Stimulated activated CD8-positive, alpha-beta memory T cell treated with anti-CD3 and anti-CD28 coated beads, Interleukin-4, amount 100 ng/mL, for 4 hours (primary cell): ENCODE measurements at places on chromosomes 1 and 21.

GRCh38 chr1:245879091-245879490 lies 628.0 kb downstream of the SMYD3 start:
- DNase-seq: no peak

DNA sequence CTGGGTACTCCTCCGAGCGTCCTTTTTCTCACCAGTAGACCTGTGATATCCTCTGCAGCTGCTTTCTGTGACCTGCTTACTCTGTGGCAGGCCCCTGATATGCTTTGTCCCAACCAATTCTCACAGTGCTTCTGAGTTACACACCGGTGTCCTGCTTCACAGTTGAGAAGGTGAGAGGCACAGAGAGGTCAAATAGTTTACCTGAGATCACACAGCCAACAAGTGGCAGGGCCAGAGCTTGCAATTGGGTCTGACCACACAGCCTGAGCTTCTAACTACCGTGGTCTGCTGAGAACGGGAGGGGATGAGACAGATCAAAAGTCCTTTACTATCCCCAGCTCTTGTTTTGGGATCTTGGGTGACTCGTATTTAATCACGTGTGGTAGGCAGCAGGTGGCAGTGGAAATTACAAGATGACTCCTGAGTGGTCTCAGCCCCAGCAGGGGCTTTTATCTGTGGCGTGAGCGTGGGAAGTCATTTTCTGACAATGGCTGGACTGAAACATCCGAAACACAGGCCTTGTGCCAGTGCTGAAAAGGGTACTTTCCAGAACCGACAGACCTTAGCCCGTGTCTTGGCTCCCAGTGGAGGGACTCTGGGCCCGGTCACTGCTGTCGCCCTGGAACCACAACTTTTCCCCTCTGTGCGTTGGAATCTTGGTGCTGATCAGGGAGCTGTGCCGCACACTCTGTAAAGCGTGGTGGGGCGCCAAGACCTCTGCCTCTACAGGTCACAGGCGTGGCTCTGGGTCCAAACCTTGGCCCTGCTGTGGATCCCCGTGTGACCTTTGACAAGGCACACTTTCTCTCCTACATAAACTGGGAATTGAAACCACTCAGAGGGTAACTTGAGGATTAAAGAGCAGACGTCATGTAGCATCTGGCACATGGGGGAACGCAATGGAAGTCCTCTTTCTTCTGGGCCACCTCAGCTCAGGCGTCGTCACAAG lies 11.9 kb downstream of the THEMIS2 start:
- no peak for DNase-seq

DNA sequence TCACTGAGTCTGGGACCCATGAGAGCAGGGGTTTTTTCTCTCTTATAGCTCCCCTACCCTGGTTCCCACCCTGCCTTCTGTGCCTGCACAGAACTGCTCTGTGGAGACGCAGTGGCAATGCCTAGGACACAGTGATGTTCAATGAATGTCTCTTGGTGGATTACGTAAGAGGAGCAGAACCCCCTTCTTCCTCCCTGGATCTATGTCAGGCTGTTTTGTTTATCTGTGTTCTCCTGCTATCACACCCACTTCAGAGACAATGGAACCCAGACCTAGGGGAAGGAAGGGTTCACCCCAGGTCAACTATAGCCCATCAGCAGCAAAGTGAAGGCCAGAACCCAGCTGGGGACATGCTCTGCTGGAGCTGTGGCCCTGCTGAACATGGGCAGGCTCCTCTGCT lies 2.0 kb downstream of the HPCAL4 start:
- DNase-seq: no peak

GRCh38 chr1:233034836-233035235 lies 84.4 kb downstream of the NTPCR start:
- DNase-seq: no peak

DNA sequence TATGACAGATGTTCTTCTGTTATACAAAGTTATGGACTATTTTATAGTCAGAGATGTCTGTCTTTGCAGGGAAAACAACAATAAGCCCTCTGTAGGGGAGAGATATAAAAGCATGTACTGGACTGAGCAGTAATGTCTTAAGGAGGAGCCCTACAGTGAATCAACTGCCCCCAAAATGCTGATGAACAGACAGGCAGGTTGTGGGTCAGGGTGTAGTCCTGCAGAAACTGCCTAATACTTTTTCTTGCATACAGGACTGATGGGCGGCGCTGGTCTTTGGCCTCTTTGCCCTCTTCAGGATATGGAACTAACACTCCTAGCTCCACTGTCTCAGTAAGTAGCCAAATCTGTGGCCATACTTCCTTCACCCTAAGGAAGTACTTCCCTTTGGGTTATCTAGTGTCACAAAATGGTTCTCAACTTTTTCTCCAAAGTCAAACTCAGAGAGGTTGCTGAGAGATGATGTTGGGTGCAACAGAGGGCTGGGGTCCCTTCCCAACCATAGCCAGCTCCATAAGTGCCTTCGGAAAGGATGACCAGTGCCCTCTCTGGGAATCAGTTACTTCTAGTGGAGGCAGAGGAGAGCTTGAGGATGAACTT lies 129.8 kb downstream of the PIK3R3 start:
- DNase-seq: no peak

DNA sequence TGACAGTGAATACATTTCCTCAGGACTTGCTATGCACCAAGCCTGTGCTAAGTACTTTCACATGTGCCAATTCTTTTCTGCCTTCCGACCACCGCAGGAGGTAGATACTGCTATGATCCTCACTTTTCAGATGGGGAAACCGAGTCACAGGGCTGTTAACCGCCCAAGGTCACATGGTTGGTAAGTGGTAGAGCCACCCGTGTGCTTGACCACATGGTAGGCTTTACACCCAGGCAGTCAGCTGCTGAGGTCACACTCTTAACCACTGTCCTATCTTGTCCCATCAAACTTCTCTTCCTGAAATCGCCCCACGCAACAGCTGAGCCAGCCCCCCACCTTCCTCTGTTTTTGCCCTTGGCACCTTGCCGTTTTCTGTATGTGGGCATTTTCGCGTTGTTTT lies 31.0 kb upstream of the SDHB start:
- DNase-seq: no peak

DNA sequence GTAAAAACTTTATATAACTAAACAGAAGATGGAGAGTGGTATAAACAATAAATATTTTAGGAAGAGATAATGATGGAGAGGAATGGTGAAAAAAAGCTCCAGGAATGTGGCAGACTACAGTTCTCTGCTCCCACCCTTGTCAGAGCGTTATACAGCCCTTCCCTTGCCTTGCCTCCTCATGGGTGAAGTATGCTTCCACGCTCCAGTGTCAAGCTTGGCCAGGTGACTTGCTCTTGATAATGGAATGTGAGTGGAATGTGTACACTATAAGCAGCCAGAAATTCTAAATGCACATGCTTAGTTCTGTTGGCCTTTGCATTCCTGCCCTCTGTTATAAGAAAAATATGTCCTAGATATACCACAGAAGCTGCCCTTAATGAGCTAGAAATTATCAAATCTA lies 24.7 kb upstream of the POGK start:
- no peak for DNase-seq

- no peak for DNase-seq
These were observed 417.3 kb downstream of the USH2A start for GRCh38 chr1:216005916-216006315.

- DNase-seq: no peak
These were observed 42.2 kb upstream of the SELENON start for GRCh38 chr1:25757846-25758185.

DNA sequence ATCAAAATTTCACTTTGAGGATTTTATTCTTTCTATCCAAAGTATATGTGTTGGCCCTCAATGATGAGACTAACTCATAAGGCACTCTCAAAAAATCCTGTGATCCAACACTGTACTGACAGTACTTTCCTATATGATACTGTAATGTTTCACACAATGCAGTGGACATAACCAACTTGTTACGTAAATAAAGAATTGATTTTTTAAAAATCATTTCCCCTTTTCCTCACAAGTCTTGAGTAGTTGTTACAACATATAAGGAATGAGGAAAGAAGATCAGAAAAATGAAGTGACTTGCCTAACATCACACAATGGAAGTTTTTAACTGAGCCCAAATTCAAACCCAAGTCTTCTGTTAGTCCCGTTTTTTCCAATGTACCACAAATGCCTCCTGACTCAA lies 17.2 kb downstream of the PTP4A2 start:
- no peak for DNase-seq

GRCh38 chr1:30184393-30185141 lies 538.8 kb downstream of the MATN1 start:
- no peak for DNase-seq

GRCh38 chr1:223189903-223190724 lies 47.1 kb upstream of the TLR5 start:
- DNase-seq: peak; percentile 20

DNA sequence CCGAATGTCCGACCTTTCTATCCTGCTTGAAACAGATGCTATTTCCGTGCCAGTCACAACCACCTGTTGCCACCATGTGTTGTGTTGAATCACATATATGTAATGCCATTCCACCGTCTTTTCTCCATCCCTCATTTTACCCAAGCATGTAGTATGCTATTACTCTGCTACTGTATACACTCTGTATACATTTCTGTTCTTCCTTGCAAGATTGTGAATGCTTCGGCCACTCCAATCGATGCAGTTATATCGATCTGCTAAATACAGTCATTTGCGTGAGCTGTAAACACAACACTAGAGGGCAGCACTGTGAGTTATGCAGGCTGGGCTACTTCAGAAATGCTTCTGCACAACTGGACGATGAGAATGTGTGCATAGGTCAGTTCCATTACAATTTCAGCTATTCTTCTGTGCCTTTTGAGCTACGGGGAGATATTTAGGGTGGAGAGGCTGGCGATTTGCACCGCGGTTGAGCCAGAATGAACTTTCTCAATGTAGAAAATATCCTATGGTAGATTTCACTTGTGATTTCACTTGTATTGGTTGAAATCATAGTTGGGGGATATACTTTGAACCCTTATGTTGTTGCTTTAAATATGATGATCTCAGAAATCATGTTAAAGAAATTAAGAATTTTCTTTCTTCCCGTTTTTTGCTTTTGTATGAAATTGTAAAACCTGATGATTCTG lies 289.8 kb downstream of the NTNG1 start:
- no peak for DNase-seq

- DNase-seq: no peak
These were observed 22.9 kb downstream of the PTPRU start for GRCh38 chr1:29258976-29259801.

- DNase-seq: no peak
These were observed 11.8 kb upstream of the ZNF670 start for GRCh38 chr1:247090455-247090854.

GRCh38 chr1:197336571-197336970 lies 68.5 kb downstream of the CRB1 start:
- DNase-seq: no peak

GRCh38 chr1:20640183-20640597 lies 6.9 kb downstream of the PINK1 start:
- peak; percentile 30 for DNase-seq

DNA sequence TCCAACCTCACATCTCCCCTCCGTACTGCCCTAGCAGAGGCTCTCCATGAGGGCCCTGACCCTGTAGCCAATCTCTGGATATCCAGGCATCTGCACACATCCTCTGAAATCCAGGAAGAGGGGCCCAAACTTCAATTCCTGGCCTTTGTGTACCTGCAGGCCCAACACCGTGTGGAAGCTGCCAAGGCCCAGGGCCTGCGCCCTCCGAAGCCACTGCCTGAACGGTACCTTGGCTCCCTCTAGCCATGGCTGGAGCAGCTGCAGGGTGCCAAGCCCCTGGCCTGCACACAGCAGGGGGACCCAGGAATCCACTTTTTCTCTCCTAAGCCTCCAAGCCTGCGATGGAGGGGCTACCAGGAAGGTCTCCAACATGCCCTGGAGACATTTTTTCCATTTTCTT lies 84.2 kb downstream of the PTGER3 start:
- no peak for DNase-seq

DNA sequence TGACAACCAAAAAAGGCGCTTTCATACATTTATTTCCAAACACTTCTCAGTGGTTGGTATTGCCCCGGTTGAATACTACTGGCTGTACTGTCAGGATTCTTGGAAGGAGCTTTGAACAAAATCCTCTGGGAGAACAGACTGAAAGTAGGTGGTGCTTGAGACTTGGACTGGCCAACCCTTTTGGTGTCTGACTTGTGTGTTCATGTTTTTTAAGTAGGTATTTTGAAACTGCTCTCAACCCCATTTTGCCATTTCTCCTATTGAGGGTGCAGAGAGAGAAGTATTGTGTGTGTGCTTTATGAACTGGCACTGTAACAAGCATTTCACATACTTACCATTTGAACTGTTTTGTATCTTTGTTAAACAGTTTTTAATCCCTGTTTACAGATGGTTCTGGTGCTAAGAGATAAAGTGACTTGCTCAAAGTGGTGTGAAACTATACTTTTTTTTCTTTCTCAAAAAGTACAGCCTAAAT lies 21.2 kb downstream of the ARID1A start:
- DNase-seq: no peak

GRCh38 chr1:110633646-110634030 lies 27.5 kb upstream of the KCNA2 start:
- no peak for DNase-seq

- no peak for DNase-seq
These were observed 334.7 kb downstream of the OMA1 start for GRCh38 chr1:58211869-58212268.

GRCh38 chr1:1899266-1899966 lies 8.5 kb upstream of the GNB1 start:
- DNase-seq: no peak

DNA sequence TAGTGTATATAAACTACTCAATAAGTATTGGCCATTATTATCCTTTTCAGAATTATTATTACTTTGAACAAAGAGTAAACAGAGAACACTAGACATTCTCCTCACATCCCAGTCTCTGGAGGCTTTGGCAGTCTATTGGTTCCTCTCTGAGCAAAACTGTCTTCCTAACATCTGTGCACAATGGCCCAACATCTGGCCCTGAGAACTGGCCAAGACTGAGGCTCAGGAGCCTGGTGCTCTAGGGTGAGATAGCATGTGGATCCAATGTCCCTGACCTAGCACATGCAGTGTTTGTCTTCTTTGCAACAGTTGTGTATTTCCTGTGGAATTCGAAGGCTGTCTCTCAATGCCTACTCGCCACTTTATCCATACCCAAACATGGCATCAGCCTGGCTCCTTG lies 313.2 kb upstream of the KAZN start:
- DNase-seq: no peak

DNA sequence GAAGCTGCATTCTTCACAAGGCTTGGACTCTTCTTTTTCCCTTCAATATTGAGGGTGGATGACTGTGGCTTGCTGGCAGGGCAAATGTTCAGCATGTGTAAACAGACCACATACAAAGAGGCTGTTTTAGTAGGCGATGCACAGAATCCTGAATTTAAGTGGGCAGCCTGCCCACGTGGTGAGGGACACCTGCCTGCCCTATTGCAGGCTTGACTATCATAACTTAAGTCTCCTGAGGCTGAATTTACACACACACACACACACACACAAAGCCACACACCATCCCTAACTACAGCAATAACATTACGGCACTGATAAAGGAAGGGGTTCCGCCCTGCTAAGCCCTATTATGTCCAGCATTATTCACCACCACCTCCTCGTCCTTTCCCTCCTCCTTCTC lies 15.9 kb downstream of the SYT2 start:
- no peak for DNase-seq
